ENCODE measurements at places on chromosomes 3 and 15.

- no peak for DNase-seq
These were observed 328.3 kb downstream of the PLCL2 start for GRCh38 chr3:17213102-17213501.

GRCh38 chr3:52715714-52716305 is 9.9 kb downstream of the SPCS1 start:
- DNase-seq = no peak

DNA sequence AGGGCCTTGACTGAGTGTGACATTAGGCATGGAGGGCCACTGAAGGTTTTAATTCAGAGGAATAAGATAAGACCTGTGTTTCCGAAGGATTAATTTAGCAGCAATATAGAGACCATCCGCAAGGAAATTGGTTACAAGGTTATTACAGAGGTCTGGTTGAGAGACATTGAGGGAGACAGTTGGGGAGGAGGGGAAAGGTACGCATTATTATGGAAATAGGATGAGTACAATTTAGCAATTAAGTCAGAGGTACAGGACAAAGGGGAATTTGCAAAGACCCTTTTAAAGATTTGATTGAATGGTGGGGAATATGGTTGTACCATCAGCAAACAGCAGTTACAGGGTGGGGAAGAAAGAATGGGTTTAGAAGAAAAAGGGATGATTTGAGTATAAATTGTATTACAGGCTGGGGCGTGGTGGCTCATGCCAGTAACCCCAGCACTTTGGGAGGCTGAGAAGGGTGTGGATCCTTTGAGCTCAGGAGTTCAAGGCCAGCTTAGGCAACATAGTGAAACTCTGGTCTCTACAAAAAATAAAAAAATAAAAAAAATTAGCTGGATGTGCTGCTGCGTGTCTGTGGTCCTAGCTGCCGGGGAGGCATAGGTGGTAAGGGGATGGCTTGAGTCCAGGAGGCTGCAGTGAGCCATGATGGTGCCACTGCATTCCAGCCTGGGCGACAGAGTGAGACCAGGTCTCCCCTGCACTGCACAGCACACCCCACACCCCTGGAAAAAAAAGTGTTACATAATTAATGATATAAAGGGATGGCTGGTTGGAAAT is 11.3 kb downstream of the ARL8B start:
- DNase-seq = no peak

DNA sequence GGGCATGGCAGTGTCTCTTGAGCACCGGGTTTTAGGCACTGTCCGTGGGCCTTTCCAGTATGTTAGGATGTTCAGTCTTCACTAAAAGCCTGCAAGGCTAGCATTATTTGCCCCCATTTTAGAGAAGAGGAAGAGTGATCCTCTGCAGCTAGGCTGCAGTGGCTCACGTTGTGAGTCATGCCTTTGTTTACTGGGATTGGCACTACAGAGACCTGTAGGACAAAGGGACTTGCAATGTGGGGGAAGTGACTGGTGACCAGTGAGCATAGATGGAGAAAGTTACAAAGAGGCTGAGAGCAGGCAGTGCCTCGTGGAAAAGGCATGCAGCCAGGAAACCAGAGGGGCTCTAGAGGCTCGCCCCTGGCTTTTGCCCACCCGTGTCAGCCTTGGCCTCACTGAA is 26.8 kb upstream of the CPNE9 start:
- DNase-seq = no peak

DNA sequence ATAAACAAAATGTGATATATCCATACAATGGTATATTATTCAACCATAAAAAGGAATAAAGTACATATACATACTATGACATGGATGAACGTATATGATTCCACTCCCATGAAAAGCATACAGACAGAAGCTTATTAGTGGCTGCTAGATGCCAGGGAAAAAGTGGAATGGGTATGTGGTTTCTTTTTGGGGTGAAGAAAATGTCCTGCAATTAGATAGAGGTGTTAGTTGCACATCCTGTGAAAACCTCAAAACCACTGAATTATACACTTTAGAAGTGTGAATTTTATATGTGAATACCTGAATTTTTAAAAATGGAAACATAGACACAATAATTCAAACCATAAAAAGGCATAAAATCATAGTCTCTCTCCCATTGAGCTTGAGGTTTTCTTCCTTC is 11.2 kb downstream of the DENND6A start:
- no peak for DNase-seq

DNA sequence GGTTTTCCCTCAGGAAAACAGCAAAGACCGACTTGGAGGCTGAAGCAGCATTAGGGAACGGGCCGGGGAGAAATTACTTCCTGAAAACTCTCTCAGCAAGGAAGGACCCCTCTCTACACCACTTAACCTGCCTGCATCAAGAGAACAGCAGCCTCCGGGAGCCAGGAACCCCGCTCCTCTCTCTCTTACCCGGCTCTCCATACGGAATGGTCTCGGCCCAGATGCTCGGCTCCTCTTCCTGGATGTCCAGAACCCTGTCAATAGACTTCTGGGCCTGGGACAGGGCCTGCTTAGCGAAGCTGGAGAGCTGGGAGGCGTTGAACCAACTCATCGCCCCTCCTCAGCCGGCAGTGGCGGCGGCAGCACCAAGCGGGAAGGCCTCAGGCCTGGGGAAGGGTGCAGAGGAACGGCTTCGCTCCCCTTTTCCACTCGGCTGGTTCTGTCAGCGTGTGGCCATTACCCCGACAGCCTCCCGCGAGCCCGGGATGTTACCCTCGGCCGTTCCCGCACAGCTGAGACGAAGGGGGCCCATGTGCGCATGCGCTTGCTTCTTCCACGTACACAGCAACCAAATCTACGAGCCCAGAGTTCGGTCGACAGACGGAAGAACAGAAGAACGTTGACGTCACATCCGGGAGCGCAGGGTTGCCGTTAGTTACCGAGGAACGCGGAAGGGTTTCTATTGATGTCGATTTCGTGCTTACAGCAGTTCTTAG is at the start of gene TMF1:
Gene TMF1 (minus strand): TSS at position 578 of the 716 bp plus-strand sequence. CDS start 247 bp downstream, at position 331.
- DNase-seq = peak; percentile 90

GRCh38 chr15:35775471-35775870 is 229.5 kb upstream of the DPH6 start:
- no peak for DNase-seq

GRCh38 chr3:109154979-109155378 is 18.5 kb downstream of the C3orf85 start:
- no peak for DNase-seq

- DNase-seq = no peak
These were observed 49.4 kb upstream of the RPL32 start for GRCh38 chr3:12890610-12891390.

- peak; percentile 71 for DNase-seq
These were observed 20.4 kb upstream of the PLXND1 start for GRCh38 chr3:129626744-129627349.

DNA sequence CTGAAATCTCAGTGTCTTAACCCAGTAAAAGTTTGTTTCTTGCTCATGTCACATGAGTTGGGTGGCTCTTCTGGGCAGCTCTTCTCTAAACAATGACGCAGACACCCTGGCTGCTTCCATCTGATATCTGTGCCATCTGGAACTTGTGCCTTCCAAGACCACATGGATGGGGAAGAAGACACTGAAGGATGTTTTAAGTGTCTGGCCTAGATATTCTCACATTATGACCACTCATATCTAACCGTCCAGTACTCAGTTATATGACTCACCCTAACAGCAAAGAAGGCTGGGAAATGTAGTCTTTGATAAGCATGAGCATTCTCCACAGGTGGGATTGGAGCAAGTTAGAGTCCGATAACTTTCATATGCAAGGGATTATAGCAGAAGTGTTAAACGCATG is 66.4 kb downstream of the RYR3 start:
- DNase-seq = no peak

DNA sequence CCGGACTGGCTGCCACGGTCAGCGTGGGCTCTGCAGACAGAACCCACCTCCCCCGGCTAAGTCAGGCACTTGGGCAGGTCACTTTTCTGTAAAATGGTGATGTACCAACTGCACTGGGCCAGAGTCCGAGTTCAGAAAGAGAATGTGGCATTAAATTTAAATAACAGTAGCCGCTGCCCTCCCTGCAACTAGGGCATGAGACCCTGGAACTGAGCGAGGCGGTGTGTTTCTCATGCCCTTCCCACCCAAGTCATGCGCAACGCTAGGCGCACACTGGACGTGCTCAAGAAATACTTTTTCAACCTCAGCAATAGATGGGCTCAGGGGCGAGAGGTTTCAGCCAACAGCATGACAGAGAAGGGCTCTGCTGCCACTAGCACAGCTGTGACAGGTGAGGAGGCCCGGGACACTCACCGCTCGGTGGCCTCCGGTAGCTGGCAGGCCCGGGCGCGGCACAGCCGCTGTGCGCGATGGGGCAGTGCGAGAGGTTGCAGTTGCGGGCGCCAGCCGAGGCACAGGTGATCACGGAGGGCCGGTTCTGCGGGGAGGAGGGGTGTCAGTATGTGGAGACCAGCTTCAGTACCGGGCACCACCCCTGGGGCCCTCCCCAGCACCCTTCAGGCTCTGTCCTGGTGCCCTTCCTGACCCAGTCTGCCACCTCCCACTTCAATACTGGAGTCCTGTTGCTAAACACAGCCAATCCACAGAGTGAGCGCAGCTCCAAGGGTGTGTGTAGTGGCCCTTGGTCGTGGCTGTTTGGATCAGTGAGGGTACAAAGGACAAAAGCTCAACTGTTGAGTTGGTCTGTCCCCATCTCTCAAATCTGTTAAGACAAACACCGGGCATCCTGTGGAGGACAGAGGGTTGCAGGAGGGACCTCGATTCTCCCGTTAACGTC is 84.5 kb downstream of the VGLL4 start:
- DNase-seq = no peak

GRCh38 chr3:148901987-148902791 is 37.1 kb downstream of the CPA3 start:
- no peak for DNase-seq

DNA sequence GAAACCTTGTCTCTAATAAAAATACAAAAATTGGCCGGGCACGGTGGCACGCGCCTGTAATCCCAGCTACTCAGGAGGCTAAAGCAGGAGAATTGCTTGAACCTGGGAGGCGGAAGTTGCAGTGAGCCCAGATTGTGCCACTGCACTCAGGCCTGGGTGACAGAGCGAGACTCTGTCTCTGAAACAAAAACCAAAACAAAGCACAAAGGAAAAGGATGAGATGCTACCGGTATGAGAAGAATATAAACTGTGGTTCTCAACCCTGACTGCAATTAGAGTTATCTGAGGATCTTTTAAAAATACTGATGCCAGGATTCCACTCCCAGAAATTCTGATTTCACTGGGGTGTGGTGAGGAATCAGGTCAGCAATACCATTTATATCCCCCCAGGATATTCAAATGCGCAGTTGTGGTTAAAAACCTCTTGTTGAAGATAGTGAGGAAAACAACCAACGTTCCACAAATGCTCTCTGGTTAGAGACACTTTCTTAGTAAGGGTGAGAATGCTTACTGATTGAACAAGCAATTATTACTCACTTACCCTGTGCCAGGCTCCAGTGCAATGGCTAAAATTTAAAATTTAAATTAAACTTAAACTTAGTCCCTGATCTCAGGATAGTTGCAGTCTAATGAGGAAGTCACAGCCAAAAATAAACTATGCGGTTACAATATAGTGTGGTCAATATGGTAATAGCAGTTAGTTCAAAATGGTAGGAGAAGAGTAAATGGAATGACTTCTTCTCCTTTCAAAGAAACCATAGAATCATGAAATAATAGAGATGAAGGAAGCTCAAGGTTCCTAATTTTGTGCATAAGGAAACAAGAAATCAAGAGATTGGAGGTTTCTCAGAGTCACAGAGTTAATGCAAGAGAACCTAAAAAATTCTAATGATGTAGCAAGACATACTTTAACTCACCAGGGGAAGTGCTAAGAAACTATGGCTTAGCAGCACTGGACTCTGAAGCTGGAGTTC is 109.5 kb downstream of the SSR3 start:
- DNase-seq = no peak

Data from stimulated activated effector memory CD8-positive, alpha-beta T cell treated with anti-CD3 and anti-CD28 coated beads, Interleukin-12 subunit alpha, Interleukin-12 subunit beta, amount 100 ng/mL, for 72 hours (primary cell).